Adrenal gland (tissue), 19 donors: ENCODE measurements at places on chromosomes 11 and 22.

- H3K27me3 ChIP-seq, result no peaks in the 10 kb centered on the region
- no peak overlapping the region for H3K4me3 ChIP-seq
- H3K4me1 ChIP-seq, result peaks cover 5% of the 10 kb centered on the region
Observed at GRCh38 chr22:17258788-17259148, 39.5 kb upstream of the ADA2 start.

DNA sequence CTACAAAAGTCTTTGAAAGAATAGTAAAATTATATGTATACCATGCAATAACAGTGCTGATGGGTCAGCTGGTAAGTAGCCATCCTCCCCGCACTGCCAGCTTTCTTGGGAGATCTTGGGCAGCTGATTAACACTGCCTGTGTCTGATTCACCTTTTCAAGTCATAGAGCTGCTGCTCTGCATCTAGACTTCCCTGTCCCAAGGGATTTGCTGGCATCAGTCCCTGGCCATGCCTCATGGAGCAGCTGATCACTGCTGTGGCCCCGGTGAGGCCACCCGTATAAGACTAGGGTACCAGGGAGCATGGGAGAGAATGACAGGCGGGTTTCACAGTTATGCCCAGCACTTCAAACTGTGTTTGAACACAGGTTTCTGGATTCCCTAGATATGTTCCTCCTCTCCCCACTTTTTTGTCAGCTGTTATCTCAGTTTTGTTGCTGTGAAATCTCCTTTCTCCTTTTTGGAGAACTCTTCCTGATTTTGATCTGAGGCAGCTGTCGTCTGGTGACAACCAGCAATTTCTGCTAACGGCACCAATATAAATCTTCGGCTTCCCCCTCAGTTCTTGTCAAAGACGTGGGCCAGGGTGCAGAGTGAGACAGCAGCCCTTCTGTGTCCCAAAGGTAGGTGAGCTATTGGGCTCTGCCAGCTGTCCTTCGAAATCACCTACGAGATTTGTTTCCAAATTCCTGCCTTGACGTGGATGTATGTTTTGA lies 438.9 kb downstream of the NTM start:
- no peak overlapping the region for H3K27ac ChIP-seq
- H3K4me3 ChIP-seq, result no peak overlapping the region
- H3K27me3 ChIP-seq, result no peaks in the 10 kb centered on the region
- H3K4me1 ChIP-seq, result no peaks in the 10 kb centered on the region

GRCh38 chr11:130609121-130610035 lies 160.9 kb downstream of the ADAMTS15 start:
- no peaks in the 10 kb centered on the region for H3K36me3 ChIP-seq
- no peaks in the 10 kb centered on the region for H3K27me3 ChIP-seq
- H3K4me1 ChIP-seq, result no peaks in the 10 kb centered on the region
- DNase-seq, result peak; percentile 81
- H3K4me3 ChIP-seq, result no peak overlapping the region
- H3K27ac ChIP-seq, result peak overlapping the region; percentile 87

DNA sequence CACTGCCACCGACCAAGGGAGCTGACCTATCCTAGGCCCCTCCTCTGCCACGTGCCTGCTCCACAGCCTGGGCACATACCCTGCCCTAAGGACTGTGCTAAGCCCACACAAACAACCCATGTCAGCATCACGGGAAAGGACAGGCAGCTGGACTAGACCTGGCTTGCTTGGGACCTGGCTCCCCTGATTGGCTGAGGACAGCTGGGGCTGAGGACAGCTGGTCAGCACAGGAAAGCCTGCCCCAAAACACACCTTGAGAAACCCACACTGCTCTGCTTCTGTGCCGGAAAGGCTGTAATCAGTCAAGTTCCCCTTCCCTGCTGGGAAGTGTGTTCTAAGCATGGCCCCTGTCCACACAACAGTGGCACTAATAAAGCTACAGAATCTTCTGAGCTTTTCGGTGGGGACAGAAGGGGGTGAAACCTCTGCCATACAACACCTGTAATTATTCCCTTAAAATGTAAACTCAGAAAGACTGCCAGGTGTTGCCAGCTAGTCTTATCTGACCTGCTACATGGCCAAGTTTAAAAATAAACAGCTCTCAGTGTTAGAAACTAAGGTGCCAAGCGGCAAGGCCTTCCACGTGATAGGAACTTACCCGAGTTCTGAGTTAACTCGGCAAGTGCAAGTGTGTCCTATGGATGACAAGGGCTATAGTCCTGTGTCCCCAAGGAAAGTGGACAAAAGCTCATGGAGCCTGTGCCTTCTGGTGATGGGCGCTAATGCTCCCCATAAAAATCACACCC lies 35.7 kb upstream of the ARFGAP3 start:
- no peaks in the 10 kb centered on the region for H3K27me3 ChIP-seq
- H3K27ac ChIP-seq, result no peak overlapping the region
- H3K4me3 ChIP-seq, result no peak overlapping the region
- no peak for DNase-seq

DNA sequence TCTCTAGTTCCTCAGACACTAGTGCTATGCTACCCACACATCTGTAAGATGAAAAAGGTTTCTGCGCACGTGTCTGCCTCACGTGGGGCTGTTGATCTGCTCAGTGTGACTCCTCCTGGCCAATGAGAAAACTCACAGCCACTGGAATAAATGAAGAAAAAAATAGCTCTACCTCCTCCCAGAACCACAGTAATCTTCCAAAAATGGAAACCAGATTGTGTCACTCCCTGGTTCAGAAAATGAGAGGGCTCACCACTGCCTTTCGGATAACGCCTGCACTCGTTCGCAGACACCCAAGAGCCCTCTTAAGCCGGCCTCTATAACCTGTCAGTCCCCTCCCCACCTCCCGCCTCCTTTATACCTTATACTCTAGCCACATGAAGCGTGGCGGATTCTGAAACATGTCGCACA lies 5.1 kb downstream of the APBB1 start:
- no peak overlapping the region for H3K27ac ChIP-seq
- no peak for DNase-seq
- no peaks in the 10 kb centered on the region for H3K27me3 ChIP-seq
- H3K4me3 ChIP-seq, result no peak overlapping the region
- H3K36me3 ChIP-seq, result no peaks in the 10 kb centered on the region

GRCh38 chr11:68321293-68322051 lies 9.1 kb downstream of the LRP5 start:
- peaks cover 49% of the 10 kb centered on the region for H3K4me1 ChIP-seq
- H3K27ac ChIP-seq, result no peak overlapping the region
- H3K4me3 ChIP-seq, result no peak overlapping the region
- no peaks in the 10 kb centered on the region for H3K36me3 ChIP-seq

GRCh38 chr11:117092951-117093590 lies 5.2 kb downstream of the SIK3 start:
- no peak overlapping the region for H3K27ac ChIP-seq
- no peaks in the 10 kb centered on the region for H3K36me3 ChIP-seq
- H3K4me1 ChIP-seq, result peaks cover 14% of the 10 kb centered on the region
- H3K27me3 ChIP-seq, result no peaks in the 10 kb centered on the region
- no peak overlapping the region for H3K4me3 ChIP-seq

DNA sequence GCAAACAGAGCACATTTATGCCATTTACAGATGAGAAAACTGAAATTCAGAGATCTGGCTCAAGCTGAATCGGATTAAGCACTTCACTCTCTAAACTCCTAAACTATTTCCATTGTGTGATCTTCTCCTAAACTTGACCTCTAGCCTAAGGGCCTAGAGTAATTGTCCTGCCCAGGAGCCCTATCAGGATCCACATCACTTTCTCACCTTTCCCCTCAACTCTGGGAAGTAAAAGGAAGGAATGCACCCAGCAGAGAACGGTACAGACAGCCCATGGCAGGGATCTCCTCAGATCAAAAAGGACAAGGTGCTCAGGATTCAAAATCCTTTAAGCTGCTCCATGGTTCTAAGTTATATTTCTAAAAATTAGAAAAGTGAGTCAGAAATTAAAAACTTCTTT lies 102.7 kb downstream of the ABTB2 start:
- no peak overlapping the region for H3K4me3 ChIP-seq
- H3K36me3 ChIP-seq, result no peaks in the 10 kb centered on the region
- no peak overlapping the region for H3K27ac ChIP-seq
- DNase-seq, result no peak
- H3K4me1 ChIP-seq, result peaks cover 13% of the 10 kb centered on the region

GRCh38 chr11:121723246-121723741 lies 270.5 kb upstream of the SORL1-AS1 start:
- H3K27ac ChIP-seq, result no peak overlapping the region
- H3K4me1 ChIP-seq, result no peaks in the 10 kb centered on the region

DNA sequence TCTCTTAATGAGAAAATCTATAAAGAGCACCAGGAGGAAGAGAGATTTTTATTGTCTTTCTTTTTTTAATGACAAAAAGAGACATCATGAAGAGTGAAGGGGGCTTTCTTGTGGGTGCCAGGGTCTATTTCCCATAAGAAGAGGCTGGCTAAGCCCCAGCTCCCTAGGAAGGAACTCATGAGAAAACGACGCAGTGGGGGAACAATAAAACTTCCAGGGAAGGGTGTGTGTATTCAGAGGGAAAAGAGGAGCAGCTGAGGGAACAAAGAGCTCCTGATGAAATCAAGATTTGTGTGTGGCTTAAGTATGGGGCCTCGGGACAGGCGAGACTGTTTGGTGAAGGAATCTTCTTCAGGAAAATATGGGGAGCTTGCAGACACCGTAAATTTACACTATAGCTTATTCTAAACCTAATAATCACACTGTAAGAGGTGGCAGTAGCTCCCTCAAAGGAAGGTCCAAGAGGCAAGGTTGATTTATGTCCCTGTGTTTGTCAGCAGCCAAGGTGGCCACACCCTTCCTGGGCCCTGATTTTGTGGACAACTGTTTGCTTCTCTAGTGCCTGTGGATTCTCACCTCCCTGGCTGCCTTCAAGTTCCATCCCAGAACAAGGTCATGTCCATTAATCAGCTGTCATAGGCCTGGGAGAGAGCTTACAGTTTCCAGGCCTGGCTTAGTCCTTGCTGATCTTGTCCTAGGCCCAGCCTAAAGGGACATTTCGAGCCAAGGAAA lies 615.7 kb downstream of the INSC start:
- H3K36me3 ChIP-seq, result no peaks in the 10 kb centered on the region
- DNase-seq, result no peak
- no peak overlapping the region for H3K27ac ChIP-seq
- no peak overlapping the region for H3K4me3 ChIP-seq
- no peaks in the 10 kb centered on the region for H3K4me1 ChIP-seq
- H3K27me3 ChIP-seq, result no peaks in the 10 kb centered on the region

- no peak overlapping the region for H3K4me3 ChIP-seq
- H3K27me3 ChIP-seq, result no peaks in the 10 kb centered on the region
- H3K27ac ChIP-seq, result no peak overlapping the region
- peaks cover 10% of the 10 kb centered on the region for H3K4me1 ChIP-seq
Observed at GRCh38 chr11:126331286-126331685, 24.2 kb upstream of the ST3GAL4 start.

DNA sequence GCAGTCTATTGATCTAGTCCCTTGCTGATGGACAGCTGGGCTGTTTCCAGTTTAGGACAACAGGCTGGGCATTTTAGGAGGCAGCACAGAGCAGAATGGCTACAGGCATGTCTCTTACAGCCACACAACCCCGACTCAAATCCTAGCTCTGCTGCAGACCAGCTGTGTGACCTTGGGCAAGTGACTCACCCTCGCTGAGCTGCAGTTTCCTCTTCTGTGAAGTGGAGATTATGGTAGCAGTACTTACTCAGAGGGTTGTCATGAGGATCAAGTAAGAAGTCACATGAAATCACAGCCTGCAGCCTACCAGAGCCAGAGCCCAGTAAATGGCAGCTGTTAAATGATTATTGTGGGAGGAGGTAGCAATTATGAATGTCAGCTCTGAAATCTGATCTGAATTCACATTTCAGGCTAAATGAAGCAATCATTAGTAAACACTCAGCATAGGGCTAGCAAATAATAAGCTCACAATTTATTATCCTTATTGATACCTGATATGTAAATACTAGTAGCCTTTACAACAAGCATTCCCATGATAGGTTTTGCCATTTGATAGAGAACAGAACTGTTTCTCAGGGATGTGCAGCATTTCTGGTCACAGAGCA lies 58.9 kb downstream of the MYEOV start:
- H3K4me3 ChIP-seq, result no peak overlapping the region
- H3K27me3 ChIP-seq, result no peaks in the 10 kb centered on the region
- no peaks in the 10 kb centered on the region for H3K36me3 ChIP-seq
- DNase-seq, result peak; percentile 85

GRCh38 chr11:130161441-130162145 lies 2.0 kb downstream of the ST14 start:
- no peak overlapping the region for H3K4me3 ChIP-seq
- no peak for DNase-seq
- H3K27me3 ChIP-seq, result peaks cover 29% of the 10 kb centered on the region
- no peaks in the 10 kb centered on the region for H3K36me3 ChIP-seq
- peak overlapping the region; percentile 83 for H3K27ac ChIP-seq
